ENCODE measurements at places on chromosomes 5 and 9. TPM values are rescaled to one million over a fixed set of nuclear protein-coding genes. Genes with fewer than 3 reads are reported as not detected.

- DNase-seq = no peak
These were observed 116.6 kb upstream of the ABCA1 start for GRCh38 chr9:105044518-105044917.

GRCh38 chr5:6606884-6607558 lies 25.8 kb downstream of the NSUN2 start:
- DNase-seq = no peak

DNA sequence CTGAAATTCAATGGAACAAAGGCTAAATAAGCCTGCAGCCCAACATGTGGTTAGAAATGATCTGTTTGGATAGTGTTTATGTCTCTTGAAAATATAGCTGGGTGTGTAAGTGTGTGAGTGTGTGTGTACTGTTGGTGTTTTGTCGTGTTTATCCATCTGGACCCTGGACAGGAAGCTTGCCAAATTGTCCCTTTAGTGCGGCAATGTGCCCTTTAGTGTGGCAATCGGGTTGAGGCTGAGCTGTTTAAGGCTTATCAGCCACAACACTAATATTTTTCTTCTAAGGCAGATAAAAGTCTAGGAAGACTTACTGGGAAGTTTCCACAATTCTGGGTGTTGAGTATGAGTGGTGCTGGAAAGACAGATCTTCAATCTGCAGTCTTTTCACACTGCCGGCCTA lies 180.2 kb downstream of the YTHDC2 start:
- DNase-seq = peak; percentile 3

ESM1 gene
- polyA plus RNA-seq = 0.50 TPM

DNA sequence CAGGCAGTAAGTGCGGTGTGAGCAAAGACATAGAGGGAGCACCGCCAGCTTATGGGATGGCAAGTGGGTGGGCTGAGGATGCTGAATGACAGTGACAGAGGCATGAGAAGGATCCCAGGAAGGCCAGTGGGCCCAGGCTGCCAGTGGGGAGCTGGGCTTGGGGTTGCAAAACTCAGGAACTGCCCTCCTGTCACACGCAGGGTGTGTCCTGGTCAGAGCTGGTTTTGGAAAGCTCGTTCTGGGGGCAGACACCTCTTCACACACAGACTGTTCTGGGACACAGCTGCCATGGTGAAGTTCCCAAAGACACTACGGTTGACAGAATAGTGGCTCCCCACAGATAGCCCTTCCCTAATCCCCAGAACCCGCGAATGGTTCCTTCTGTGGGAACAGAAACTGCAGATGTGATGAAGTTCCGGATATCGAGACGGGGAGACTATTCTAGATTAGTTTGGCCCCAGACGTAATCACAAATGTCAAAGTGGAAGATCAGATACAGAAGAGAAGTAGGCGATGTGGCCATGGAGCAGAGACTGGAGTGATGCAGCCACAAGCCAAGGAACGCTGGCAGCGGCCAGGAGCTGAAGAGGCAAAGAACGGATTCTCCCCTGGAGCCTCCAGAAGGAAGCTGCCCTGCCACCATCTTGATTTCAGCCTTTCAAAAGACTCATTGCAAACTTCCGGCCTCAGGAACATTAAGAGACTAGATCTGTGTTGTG lies 159.0 kb downstream of the COL23A1 start:
- no peak for DNase-seq

PIP5K1B gene
- polyA plus RNA-seq = not detected

GRCh38 chr9:6907772-6908381 lies 150.1 kb downstream of the KDM4C start:
- peak; percentile 70 for DNase-seq

- no peak for DNase-seq
These were observed 27.1 kb downstream of the RASGRF2 start for GRCh38 chr5:80987078-80987766.

TGFBR1 gene
- 78.5 TPM for polyA plus RNA-seq

SCGB3A1 gene
- not detected for polyA plus RNA-seq

MAST4 gene
- 11.5 TPM for polyA plus RNA-seq

FABP6 gene
- not detected for polyA plus RNA-seq

- peak; percentile 18 for DNase-seq
These were observed 588 bp downstream of the TRAF2 start for GRCh38 chr9:136886610-136887597.

All from fibroblast of lung (primary cell).